Activated CD4-positive, alpha-beta T cell treated with anti-CD3 and anti-CD28 coated beads, Interleukin-2, amount 10 ng/mL, durations not matched to agents 24 days and 14 days (primary cell): ENCODE measurements at places on chromosomes 5 and 9. TPM values are rescaled to one million over a fixed set of nuclear protein-coding genes. Genes with fewer than 3 reads are reported as not detected.

LHX6 gene
- not detected in 2 replicates for total RNA-seq

PCDHA1 gene
- total RNA-seq: not detected in 2 replicates

SPATA6L gene
- not detected in 2 replicates for total RNA-seq

CD14 gene
- total RNA-seq: 0.31 and 0.35 TPM in 2 replicates

GABBR2 gene
- total RNA-seq: not detected in 2 replicates

MEGF9 gene
- 4.5 and 4.9 TPM in 2 replicates for total RNA-seq

UBTD2 gene
- 5.5 and 6.3 TPM in 2 replicates for total RNA-seq

SLC25A48 gene
- total RNA-seq: not detected in 2 replicates

SLC27A6 gene
- not detected in 2 replicates for total RNA-seq

KCNIP1 gene
- total RNA-seq: not detected in 2 replicates

DNA sequence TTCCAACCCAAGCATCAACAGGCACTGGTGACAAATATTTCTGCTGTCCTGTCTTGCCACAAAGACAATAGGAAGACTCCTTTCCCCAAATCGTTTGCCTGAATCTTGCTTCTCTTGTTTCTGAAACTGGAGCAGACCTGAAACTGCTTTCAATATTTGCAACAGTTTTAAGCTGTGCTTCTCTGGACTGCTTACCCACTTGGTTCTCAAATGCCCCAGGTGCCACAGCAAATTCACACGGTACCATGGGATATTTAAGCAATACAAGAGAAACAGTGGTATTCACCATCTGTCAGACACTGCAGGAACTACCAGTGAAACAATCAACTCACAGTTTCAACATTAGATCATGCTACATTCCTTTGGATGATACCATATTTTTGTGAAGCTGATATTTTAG is 309.4 kb downstream of the PARP8 start:
- peaks cover 21% of the 10 kb centered on the region for H3K27me3 ChIP-seq
- H3K36me3 ChIP-seq: no peaks in the 10 kb centered on the region
- H3K4me1 ChIP-seq: no peaks in the 10 kb centered on the region
- no peak for DNase-seq

- no peaks in the 10 kb centered on the region for H3K36me3 ChIP-seq
- H3K27me3 ChIP-seq: no peaks in the 10 kb centered on the region
- H3K4me3 ChIP-seq: no peak overlapping the region
- no peaks in the 10 kb centered on the region for H3K4me1 ChIP-seq
These were observed 21.6 kb downstream of the PAEP start for GRCh38 chr9:135582966-135583687.

DNA sequence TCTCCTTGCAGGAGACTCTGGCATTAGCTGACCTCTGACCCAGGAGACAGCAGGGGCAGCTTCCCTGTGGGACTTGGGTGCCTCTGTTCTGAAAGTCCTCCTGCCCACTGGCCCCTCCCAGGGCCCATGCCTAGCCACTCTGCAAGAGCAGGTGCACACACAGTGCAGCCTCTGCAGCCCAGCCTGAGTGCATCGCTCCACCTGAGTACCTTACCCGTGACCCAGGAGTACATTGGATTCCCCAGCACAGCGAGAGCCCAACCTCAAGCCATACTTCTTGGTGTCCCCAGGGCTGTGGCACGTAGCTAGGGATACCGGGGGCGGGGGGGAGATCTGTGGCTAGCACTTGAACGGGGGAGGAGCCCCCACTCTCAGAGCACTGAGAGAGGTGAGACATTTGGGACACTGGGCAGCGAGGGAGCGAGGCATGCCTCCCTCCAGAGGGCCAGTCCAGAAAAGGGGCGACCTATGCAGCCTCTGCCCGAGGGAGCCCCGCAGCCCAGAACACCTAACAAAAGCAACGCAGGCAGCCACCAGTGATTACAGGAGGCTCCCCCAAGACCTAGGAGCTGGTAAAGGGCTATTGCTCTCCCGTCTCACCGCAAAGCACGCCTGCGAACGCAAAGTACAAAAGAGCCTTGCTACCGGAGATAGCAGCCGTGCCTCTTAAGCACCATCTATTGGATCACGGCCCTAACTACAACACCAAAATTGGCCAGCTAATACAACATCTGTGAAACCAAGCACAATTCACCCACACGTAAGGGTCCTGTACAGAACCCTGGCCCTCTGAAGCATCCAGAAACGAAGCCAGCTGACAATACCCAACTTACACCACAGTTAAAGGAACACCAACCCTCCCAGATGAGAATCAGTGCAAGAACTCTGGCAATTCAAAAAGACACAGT is 826 bp upstream of the PRDM9 start:
- DNase-seq: no peak
- no peak overlapping the region for H3K27ac ChIP-seq
- H3K36me3 ChIP-seq: no peaks in the 10 kb centered on the region
- H3K4me1 ChIP-seq: no peaks in the 10 kb centered on the region

- H3K4me1 ChIP-seq: peaks cover 2% of the 10 kb centered on the region
- no peak overlapping the region for H3K4me3 ChIP-seq
- no peak overlapping the region for H3K27ac ChIP-seq
- no peaks in the 10 kb centered on the region for H3K36me3 ChIP-seq
- peaks cover 28% of the 10 kb centered on the region for H3K27me3 ChIP-seq
These were observed 75.6 kb upstream of the PRSS3 start for GRCh38 chr9:33719581-33720374.

DNA sequence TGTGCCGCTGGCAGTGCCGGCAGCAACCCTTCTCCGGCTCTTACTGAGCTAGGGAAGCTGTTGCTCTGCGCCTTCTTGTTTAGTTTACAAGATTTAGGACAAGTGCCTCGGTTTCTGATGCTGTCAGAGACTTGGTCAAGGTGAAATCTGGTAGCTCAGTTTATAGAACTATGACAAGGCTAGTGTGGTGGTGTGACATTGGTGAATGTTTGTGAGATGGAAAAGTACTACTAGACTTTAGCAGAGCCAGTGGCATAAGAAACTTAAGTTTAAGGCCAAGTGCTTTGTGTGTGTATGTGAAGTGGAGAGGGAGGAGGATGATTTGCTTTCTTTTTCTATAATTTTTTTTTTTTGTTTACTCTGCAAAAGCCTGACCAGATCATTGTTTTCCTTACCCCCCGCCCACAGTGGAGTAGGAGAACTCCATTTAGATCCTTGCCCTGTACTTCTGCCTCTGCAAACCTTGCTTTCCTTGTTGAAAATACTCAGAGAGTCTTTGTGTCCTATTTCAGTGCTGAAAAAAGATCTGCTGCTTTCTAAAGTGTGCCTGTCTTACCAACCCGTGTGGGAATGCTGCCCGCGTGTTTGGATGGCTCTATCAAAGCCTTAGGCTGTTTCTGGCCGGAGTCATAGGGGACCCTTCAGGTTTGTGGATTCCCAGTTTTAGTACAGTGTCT is 75.9 kb downstream of the TRIO start:
- H3K27ac ChIP-seq: no peak overlapping the region
- peaks cover 20% of the 10 kb centered on the region for H3K27me3 ChIP-seq
- H3K4me3 ChIP-seq: no peak overlapping the region
- no peaks in the 10 kb centered on the region for H3K36me3 ChIP-seq

- H3K4me3 ChIP-seq: no peak within 1 kb of the TSS
- DNase-seq: no peak
- peaks cover 6% of the 10 kb centered on the region for H3K27me3 ChIP-seq
- no peak within 1 kb of the TSS for H3K27ac ChIP-seq
These were observed at the start of gene CRB2 for GRCh38 chr9:123355761-123356431. CRB2 (plus strand) TSS chr9:123356197; CDS start chr9:123356261, 64 bp downstream.

GRCh38 chr9:138104251-138105122 is 226.9 kb downstream of the CACNA1B start:
- no peaks in the 10 kb centered on the region for H3K4me1 ChIP-seq
- H3K36me3 ChIP-seq: no peaks in the 10 kb centered on the region
- no peaks in the 10 kb centered on the region for H3K27me3 ChIP-seq
- H3K27ac ChIP-seq: no peak overlapping the region
- H3K4me3 ChIP-seq: no peak overlapping the region

DNA sequence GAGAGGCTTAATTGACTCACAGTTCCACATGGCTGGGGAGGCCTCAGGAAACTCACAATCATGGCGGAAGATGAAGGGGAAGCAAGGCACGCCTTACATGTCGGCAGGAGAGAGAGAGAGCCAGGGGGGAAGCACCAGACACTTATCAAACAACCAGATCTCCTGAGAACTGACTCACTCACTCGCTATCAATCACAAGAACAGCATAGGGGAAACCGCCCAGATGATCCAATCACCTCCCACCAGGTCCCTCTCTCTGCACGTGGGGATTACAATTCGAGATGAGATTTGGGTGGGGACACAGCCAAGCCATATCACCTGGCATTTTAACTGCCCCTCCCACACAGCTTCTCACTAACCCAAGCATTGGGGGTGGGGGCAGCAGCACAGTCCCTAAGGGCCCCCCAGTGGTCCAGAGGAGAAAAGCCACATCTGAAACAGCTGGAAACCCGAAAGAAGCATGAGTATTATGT is 76.1 kb upstream of the ASS1 start:
- peaks cover 3% of the 10 kb centered on the region for H3K4me1 ChIP-seq
- peaks cover 2% of the 10 kb centered on the region for H3K27me3 ChIP-seq
- H3K27ac ChIP-seq: no peak overlapping the region
- DNase-seq: no peak

DNA sequence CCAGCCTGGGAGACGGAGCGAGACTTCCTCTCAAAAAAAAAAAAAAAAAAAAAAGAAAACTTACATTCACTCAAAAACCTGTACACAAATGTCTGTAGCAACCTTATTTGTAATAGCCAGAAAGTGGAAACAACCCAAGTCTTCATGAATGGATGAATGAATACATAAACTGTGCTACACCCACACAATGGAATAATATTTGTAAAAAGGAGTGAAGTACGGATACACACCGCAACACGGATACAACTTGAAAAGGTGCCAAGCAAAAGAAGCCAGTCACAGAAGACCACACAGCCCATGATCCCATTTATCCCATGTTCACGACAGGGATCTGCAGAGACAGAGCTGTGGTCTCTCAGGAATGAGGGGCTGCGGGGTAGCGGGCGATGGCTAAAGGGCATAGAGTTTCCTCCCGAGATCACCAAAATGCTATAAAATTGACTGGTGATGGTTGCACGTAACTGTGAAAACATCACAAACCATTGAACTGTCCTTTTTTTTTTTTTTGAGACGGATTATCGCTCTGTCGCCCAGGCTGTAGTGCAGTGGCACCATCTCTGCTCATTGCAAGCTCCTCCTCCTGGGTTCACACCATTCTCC is 76.2 kb upstream of the COL5A1 start:
- no peak overlapping the region for H3K27ac ChIP-seq
- H3K27me3 ChIP-seq: peaks cover 2% of the 10 kb centered on the region
- H3K4me3 ChIP-seq: no peak overlapping the region

DNA sequence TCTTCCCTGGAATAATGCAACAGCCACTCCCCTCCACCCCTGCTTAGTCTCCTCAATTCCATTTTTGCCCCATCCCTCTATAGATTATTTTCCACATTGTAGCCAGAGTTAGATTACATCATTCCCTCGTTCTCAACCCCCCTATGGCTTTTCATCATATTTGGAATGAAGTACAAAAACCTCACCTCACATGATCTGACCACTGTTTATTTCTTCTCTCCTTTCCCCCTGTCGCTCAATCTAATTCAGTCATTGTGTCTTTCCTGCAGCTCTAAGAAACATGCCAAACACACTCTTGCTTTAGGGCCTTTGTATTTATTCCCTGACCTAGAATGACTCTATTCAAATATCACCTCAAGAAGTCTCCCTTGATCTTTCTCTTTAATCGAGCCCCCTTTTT is 22.6 kb upstream of the HK3 start:
- no peak overlapping the region for H3K4me3 ChIP-seq
- DNase-seq: no peak
- peaks cover 2% of the 10 kb centered on the region for H3K4me1 ChIP-seq
- peaks cover 25% of the 10 kb centered on the region for H3K36me3 ChIP-seq

DNA sequence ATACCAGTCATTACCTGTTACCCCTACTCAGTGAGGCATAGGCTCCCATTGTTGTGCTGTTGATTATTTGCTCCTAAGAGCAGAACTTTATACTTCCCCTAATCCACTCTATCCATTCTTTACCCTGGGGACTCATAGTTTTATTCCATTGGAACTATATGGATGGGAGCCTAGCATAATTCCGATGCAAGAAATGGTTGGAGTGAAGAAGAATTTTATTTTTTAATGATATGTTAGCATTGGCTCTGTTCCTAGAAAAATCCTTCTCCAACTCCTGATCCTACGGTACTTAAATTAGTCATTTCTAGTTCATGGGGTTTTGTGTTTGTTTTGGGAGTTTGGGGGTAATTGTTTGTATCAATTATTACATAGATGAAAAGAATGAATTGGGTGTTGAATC is 191.5 kb downstream of the GOLPH3 start:
- H3K27me3 ChIP-seq: no peaks in the 10 kb centered on the region
- DNase-seq: no peak
- no peak overlapping the region for H3K4me3 ChIP-seq
- no peak overlapping the region for H3K27ac ChIP-seq

DNA sequence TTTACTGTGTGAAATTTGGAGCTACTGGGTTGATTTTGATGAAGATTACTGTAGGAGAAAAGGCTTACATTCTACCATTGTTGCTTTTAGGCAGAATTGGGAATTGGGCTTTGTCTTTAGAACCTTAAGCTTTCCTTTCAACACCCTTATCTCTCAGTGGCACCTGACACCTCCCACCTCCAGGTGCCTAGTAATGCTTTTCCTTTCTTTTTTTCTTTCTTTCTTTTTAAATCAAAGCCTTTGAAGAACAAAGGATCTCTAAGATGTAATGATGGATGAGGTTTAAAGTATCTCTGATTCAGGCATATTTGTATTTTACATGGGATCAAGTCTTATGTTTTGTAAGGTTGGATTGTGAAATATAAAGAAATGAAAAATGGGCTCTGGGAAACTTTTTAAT is 2.9 kb upstream of the ADGRV1 start:
- H3K27ac ChIP-seq: no peak overlapping the region
- no peak overlapping the region for H3K4me3 ChIP-seq
- H3K4me1 ChIP-seq: peaks cover 7% of the 10 kb centered on the region
- no peaks in the 10 kb centered on the region for H3K36me3 ChIP-seq
- DNase-seq: no peak
- H3K27me3 ChIP-seq: peaks cover 62% of the 10 kb centered on the region

GRCh38 chr9:115551396-115551795 is 433.4 kb upstream of the TNC start:
- no peaks in the 10 kb centered on the region for H3K27me3 ChIP-seq
- no peaks in the 10 kb centered on the region for H3K36me3 ChIP-seq
- H3K27ac ChIP-seq: no peak overlapping the region
- no peak for DNase-seq

DNA sequence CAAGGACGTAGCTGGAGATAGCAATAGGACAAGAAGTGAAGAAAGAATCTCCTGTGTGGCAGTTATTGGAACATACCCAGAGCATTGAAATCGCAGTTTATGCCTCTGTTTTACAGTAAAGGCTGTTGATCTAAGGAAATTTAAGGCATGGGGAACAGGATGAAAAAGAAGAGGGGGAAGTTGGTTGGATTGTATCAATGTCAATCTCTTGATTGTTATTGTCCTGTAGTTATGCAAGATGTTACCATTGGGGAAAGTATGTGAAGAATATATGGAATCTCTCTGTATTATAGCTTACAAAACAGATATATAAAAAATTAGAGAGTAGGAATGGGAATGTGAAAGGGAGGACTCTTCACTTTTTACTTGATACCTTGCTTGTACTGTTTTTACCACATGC is 195.6 kb upstream of the NREP start:
- H3K27me3 ChIP-seq: no peaks in the 10 kb centered on the region
- no peaks in the 10 kb centered on the region for H3K4me1 ChIP-seq
- no peaks in the 10 kb centered on the region for H3K36me3 ChIP-seq
- H3K27ac ChIP-seq: no peak overlapping the region
- DNase-seq: no peak
- H3K4me3 ChIP-seq: no peak overlapping the region
